B cell (primary cell): ENCODE measurements at places on chromosomes 6 and 20. TPM values are rescaled to one million over a fixed set of nuclear protein-coding genes. Genes with fewer than 3 reads are reported as not detected.

TDRD6 gene
- total RNA-seq = not detected in 2 replicates

DEFB124 gene
- not detected in 2 replicates for total RNA-seq

PRPH2 gene
- total RNA-seq = 0.10 and 0.15 TPM in 2 replicates

TFAP2D gene
- not detected in 2 replicates for total RNA-seq

XRN2 gene
- total RNA-seq = 42.1 and 46.2 TPM in 2 replicates

BICRAL gene
- 34.1 and 34.9 TPM in 2 replicates for total RNA-seq
